Activated T-helper 1 cell treated with anti-CD3 and anti-CD28 coated beads, Interleukin-12 subunit alpha, Interleukin-12 subunit beta, Interleukin-2, Interleukin-4 antibody, amounts not matched to agents 30 ng/mL and 10 ng/mL and 1 ng/mL, durations not matched to agents 14 hours and 24 hours and 36 hours (primary cell): ENCODE measurements at places on chromosomes 1 and 21. TPM values are rescaled to one million over a fixed set of nuclear protein-coding genes. Genes with fewer than 3 reads are reported as not detected.

DNA sequence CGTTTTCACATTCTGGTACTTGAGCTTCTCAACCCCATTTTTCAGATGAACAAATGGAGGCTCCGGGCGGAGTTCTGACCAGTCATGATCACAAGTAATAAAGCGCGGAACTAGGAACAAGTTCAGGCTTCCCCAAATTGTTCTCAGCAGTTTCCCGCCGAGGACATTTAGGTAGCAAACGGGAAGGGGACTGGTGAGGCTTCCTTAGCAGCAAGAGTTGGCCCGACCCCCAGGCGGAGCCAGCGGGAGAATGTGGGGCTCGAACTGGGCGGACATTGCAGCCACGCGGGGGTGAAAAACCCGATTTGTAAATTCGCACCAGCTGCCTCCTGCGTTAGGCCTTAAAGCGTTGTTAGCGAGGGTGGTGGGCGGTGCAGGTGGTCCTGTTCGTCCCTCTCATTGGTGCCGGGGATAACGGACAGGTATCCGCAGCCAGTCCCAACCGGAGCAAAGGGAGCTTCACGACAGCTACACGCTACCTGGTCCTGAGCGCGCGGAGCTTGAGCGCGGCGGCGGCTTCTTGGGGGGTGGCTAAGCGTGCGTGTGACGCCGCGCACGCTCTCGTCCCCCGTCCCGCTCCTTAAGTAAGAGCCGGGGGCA is 15.3 kb downstream of the SEMA6C start:
- peak; percentile 63 for DNase-seq

- DNase-seq = no peak
Measured at GRCh38 chr1:106055855-106056254, 1000.6 kb upstream of the PRMT6 start.

The KCNK1 gene
- 1.8 and 2.1 TPM in 2 replicates for total RNA-seq

DNA sequence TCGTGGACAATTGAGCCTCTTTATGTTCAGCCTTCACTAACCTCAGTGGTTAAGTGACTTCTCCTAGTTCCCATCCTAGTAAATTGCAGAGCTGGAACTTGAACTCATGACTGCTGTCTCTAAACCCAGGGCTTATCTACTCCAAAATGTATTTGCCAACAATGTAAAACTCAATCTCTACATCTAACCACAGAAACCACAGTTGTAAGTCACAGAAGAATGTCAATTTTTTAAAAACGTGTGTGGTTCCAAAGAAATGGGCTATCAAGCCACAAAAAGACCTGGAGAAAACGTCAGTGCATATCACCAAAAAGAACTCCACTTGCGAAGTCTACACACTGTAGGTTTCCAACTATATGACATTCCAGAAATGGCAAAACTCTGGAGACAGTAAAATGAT is 172.6 kb upstream of the HMCN1 start:
- DNase-seq = peak; percentile 10

The NUAK2 gene
- 1.1 and 1.3 TPM in 2 replicates for total RNA-seq

DNA sequence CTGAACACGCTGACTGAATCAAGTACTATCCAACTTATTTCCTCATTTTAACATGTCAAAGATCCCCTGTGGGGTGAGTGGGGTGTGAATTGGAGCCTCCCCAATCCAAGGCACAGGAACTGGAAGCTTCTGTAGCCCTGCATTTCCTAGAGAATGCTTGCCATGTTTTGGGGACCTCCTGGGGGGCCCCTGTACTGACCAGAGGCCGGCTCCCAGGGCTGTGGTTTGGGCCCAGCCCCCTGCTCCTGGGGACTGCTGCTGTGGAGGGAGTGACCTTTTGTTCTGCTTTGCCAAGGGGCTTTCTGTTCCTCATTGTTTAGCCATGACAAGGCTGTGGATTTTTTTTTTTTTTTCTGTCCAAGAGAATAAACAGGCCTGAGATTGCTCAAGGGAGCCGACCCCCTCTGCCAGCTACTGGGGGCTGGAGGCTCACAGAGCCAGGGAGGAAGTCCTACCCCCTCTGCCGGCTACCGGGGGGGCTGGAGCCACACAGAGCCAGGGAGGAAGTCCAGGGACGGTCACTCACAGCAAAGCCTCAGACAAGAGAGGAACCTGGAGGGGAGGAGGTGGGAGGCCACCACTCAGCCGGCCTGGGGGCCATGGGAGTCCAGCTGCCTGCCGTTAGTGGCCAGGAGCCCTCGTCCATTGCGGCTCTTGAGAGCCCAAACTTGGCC is 17.4 kb downstream of the TNFRSF1B start:
- no peak for DNase-seq

GRCh38 chr1:29342983-29343382 is 106.7 kb downstream of the PTPRU start:
- DNase-seq = no peak

The OR2T11 gene
- total RNA-seq = not detected in 2 replicates

GRCh38 chr1:25718732-25719131 is 81.3 kb upstream of the SELENON start:
- DNase-seq = no peak

- no peak for DNase-seq
Measured at GRCh38 chr1:186679924-186680244, 339 bp downstream of the PTGS2 start.

DNA sequence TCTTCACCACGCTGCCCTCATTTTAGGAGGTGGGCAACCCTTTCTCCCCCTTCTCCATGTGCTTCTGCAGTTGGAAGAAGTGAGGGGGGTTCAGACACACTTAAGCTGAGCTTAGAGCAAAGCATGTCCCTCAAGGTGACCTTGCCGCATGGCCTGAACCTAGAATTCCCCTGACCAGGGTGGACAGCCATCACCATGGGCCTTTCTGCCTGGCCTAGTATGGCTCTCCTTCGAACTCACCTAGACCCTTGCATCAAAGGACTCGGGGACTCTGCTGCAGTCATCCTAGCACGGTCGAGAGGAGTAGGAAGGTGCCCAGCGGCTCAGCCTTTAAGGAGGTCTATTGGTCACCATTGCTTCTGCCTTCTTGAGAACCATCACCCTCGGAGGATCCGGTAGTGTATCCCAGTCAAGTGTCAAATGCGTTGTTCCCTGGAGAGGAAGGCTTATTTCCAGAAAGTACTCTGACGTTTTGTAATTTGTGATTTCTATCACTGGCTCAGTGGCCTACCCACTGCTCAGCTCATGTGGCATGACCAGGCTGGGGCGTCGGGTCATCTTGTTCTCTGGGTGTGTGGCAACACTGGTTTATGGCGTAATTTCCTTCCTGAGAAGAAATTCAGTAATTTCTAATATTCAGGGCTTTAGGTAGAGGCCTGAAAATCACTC is at the start of gene KCNE1:
Gene KCNE1 (minus strand): TSS at position 424 of the 669 bp plus-strand sequence. CDS start 62,576 bp downstream, outside the sequence.
- no peak for DNase-seq

The CCDC181 gene
- total RNA-seq = not detected in 2 replicates

- no peak for DNase-seq
Measured at GRCh38 chr1:24266998-24267397, 52.2 kb upstream of the GRHL3 start.

DNA sequence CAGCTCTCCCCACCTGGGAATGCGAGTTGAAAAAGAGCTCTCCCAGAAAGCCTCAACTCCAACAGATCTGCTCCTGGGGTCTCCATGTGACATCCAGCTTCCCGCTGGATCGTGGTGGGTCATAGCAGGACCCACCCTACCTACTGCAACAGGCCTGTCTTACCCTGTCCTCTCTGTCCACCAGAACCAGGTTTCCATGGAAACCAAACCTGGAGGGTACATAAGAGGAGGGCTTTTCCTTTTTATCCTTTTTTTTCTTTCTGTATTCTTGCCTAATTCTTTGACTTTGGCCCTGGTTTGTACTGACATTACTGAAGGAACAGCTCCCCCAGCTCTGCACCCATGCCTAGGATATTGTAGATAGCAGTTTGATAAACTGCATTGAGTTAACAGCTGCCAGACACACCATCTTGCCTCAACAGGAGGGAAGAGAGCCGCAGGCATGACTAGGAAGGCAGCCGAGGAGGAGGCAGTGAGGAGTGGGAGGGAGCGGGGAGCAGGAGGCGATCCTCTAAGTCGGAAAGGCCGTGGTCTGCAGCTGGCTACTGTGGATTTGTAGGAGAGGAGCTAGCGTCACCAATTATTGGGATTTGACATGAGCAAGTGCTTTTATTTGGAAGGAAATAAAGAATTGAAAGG is 9.7 kb upstream of the FMOD start:
- DNase-seq = no peak

DNA sequence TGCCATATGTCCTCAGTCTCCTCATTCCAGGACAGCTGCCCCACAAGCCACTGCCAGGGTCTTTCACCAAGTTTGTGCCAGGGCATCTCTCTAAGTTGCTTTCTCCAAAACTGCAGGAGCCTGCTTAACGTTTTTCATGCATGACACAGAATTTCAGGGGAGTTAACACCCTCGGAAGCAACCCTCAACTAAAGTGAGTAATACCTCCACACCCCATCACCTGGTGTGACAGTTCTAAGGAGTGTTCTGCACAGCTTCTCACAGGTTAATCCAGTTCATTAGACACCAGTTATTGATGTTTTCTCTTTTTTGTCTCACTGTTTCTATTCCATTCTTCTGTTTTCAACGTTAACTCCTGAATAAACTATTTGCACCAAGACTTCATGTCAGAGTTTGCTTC is 115.0 kb downstream of the BACH1 start:
- no peak for DNase-seq

The KLF17 gene
- total RNA-seq = not detected in 2 replicates

- no peak for DNase-seq
Measured at GRCh38 chr1:152451254-152451653, 37.2 kb upstream of the CRNN start.

DNA sequence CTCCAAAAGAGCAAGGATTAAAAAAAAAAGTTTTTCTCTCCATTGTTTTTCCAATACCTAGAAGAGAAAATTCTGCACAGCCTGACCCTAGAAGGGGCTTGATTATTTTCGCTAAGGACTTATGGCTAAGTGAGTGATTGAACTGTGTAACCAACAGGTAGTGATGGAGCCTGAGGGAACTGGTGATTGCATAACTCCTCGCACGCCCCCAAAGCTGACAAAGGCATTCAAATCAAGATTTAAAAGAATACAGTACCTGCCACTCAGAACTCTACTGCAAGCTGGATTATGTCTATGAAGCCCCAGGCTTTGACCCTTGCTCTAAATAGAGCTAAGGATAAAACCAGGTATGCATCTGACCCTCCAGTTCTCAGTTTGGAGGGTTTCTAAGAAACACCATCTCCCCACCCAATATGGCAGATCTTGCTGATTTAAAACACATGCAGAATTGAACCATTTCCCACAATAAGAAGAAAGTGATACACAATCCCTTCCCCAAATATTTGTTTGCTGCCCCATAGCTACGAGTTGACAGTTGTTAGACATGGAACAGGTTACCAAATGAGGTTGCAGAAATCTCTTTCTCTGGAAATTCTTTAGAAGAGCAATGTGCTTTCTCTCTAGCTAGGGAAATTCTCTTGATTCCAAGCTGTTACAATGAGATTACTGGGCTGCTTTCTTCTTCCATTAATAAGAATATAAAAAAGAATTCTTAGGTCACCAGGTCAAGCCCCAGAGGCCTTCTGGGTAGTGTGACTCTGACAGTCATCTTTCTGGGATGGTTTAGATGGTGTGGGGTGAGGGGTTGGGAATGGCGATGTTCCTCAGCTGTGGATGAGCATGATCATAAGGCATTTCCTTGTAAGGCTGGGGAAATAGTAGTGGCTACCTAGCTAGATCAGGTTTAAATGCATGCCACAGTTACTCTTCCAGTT is 35.1 kb downstream of the FGGY start:
- DNase-seq = no peak

DNA sequence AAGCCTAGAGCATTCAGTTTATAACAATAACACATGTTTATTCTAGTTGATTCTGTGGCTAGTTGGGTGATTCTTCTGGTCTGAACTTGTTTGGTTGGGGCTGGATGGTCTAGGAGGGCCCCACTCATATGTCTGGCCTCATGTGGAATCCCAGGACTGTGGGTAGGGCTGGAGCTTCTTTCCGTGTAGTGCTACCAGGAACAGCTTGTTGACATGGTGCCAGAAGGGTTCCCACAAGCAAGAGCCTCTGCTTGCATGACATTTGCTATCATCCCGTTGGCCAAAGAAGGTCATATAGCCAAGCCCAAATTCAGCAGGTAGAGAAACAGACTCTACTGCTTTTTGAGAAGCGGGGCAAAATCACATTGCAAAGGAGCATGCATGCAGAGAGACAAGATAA is 67.6 kb upstream of the PPP2R5A start:
- DNase-seq = no peak

GRCh38 chr1:160399544-160400222 is 681 bp upstream of the VANGL2 start:
- no peak for DNase-seq

The TCP10L gene
- 0.59 and 0.93 TPM in 2 replicates for total RNA-seq

The SMCP gene
- total RNA-seq = not detected in 2 replicates

GRCh38 chr1:12208271-12208670 is 21.6 kb upstream of the VPS13D start:
- DNase-seq = no peak

DNA sequence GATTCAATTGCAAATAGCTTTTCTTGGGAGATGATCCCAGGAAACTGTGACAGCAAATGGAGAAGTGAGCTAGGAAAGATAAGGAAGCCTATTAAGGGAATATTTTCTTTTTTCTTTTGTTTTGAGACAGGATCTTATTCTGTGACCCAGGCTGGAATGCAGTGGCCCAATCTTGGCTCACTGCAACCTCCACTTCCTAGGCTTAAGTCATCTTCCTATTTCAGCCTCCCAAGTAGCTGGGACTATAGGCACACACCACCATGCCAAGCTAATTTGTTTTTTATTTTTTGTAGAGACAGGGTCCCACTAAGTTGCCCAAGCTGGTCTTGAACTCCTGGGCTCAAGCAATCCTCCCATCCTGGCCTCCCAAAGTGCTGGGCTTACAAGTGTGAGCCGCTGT is 433.7 kb downstream of the RPS6KC1 start:
- DNase-seq = no peak

The CHD5 gene
- 0.62 and 0.83 TPM in 2 replicates for total RNA-seq

The APCS gene
- not detected in 2 replicates for total RNA-seq

- DNase-seq = no peak
Measured at GRCh38 chr1:207923121-207923520, 12.2 kb upstream of the CD34 start.

The GNPAT gene
- total RNA-seq = 41.7 and 43.1 TPM in 2 replicates

DNA sequence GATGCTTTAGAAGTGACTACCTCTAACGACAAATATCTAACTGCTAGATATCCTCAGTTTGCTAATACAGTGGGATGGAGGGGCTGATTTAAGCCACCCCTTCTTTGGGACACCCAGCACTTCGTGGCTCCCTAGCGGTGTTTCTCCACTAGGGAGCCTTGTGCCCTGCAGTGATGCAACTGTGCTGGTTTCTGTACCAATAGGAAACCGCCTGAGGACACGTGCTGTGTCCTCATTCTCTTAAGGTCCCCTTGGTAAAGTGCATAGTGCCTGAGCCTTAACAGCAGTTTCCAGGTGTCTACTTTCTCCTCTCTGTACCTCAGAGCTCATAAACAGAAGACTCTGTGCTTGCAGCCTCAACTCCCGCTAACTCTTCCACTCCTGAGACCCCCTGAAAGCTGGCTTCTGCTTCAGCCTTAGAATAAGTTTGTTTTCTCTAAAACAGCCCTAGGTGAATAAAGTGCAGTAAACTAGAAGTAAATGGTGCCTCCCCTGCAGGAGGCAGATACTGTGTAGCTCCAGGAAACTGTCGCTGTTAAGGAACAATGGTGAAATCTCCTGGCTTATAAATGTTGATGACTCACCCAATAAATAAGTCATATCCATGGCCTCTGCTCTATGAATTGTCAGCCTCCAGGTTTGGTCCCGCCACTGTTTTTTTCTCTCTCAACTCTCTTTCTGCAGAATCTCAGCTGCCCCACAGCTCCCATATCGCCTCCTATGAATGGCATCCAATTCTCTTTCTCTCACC is 130.4 kb downstream of the AK5 start:
- no peak for DNase-seq

- DNase-seq = no peak
Measured at GRCh38 chr1:116825720-116826438, 71.6 kb downstream of the CD2 start.
